CD8-positive, alpha-beta T cell (primary cell): ENCODE measurements at places on chromosomes 6 and 20. TPM values are rescaled to one million over a fixed set of nuclear protein-coding genes. Genes with fewer than 3 reads are reported as not detected.

GRCh38 chr6:140380427-140381218, 1006.2 kb upstream of the CITED2 start:
- no peak for DNase-seq

DNA sequence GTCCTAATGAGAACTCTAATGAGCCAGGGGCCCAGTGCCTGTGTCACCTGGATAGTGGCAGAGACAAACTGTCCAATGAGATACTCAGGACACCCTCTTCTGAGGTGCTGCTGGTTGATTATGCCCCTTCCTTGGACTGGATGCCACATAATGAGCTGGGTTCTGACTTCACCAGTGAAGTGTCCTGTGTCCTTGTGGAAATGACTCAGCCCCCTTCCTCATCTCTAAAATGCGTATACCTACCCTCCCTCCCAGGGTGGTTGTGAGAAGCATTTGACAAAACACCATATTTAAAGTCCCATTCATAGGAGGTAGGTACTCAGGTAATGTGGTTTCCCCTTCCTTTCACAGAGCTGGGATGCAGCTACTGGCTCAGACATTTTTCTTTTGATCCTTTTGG, 28.4 kb upstream of the RNF24 start:
- DNase-seq, result no peak

DNA sequence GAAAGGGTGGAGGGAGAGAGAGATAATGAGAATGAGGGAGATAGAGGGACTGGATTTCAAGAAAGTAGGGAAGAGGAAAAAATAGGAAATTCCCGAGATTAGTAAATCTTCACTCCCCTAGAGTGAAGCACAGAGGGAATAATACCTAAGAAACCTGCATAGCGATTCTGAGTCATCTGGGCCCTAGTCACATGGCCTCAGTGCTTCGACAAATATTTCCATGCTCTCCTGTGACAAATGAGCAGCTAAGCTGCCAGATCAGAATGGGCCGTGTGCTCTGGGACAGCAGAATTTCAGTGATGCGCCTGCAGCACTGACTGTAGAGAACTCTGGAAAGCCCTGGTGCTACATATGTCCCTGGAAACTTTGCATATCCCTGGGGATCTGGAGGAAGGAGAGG, 48.6 kb upstream of the GRIK2 start:
- no peak for DNase-seq

DNA sequence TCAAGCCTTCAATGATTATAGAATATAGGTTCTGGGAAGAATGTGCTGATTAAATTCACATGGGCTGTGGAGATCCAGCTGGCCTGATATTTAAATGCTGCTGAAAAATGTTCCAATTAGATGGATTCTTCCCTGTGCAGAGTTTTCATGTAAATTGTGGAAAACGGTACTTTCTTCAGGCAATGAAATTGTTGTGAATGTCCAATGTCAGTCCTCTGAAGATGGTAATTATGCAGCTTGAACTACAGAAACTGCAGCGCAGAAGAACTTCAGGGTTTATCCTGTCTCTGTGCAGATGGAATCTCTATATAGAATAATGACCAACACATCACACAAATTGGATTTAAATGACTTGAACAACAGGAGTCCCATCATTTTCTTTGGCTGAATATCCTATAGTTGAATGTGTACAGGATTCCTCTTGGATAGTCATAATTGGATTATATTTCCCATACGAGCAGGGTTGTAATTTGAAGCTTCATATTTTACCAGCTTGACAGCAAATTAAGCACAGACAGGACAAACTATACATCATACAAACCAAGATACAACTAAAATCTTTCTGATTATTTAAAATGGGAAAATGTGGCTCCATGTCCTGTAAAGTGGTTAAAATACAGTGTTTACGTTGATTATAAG, 82.3 kb downstream of the CAP2 start:
- no peak for DNase-seq

GRCh38 chr6:153167061-153167891, 36.2 kb upstream of the RGS17 start:
- no peak for DNase-seq

DNA sequence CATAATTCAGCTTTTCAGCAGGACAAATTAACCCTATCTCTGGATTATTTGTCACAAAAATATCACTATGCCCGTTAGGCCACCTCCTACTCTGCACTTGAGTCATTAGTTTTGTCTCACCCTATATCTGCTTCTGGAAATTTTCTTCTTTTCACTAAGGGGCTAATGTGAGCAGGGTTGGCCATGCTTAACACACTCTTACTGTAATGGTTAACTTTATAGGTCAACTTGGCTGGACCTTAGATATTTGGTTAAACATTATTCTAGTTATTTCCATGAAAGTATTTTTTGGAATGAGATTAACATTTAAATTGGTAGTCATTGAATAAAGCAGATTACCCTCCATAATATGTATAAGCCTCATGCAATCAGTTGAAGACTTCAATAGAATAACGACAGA, 394.6 kb upstream of the PTCHD4 start:
- no peak for DNase-seq

SPATA25 gene
- not detected for total RNA-seq

SCRT2 gene
- total RNA-seq, result not detected

ULBP3 gene
- 1.8 TPM for total RNA-seq

GRCh38 chr6:144075875-144076274, 19.5 kb downstream of the SF3B5 start:
- no peak for DNase-seq

DNA sequence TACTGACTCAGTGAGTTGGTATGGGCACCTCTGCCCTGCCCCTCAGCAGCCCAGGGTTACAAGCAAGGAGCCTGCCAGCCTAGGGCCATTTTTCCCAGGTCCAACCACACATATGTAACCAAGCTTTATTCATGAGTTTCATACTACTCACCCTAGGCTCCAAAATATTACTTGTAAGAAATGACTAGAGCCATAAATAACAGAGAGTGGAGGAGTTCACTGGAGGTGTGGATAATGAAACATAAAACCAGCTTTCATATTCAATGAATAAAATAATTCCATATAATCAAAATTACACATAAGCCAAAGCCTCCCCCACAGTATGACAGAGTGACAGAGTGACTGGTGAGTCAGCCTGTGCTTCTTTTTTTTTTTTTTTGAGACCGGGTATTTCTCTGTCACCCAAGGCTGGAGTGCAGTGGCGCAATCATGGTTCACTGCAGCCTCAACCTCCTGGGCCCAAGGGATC, 229.8 kb upstream of the SASH1 start:
- DNase-seq, result no peak

GRCh38 chr6:14209000-14209399, 91.4 kb downstream of the CD83 start:
- no peak for DNase-seq

HLA-DMB gene
- total RNA-seq, result 9.9 TPM

UNC5CL gene
- 2.3 TPM for total RNA-seq

ARMH2 gene
- total RNA-seq, result not detected

FRK gene
- 0.03 TPM for total RNA-seq

STMND1 gene
- total RNA-seq, result not detected

- DNase-seq, result no peak
Measured at GRCh38 chr6:16718356-16718755, 42.9 kb downstream of the ATXN1 start.

DNA sequence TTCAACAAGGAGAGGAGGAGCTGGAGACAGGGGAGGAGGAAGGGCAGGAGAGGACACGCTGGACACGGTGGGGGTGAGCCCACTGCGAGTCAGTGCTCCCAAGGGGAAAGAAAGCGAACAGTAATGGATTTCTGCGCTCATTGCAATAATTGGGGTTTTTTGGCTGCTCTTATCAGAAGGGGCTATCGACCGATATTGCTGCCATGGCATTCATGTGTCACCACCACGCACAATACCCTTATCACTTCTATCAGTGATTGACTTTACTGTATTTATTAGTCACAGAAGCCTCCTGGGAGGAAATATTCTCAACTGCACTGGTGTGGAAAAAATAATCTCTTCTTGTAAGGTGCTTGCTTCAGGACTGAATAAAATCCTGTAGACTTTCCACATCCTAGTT, 55.8 kb downstream of the CEP43 start:
- DNase-seq, result no peak

DNA sequence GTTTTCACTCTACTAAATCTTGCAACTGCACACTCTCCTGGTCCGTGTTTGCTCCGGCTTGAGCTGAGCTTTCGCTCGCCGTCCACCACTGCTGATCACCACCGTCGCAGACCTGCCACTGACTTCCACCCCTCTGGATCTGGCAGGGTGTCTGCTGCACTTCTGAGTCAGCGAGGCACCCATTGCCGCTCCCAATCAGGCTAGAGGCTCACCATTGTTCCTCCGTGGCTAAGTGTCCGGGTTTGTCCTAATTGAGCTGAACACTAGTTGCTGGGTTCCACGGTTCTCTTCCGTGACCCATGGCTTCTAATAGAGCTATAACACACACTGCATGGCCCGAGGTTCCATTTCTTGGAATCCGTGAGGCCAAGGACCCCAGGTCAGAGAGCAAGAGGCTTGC, 98.6 kb upstream of the GPR6 start:
- DNase-seq, result no peak

RNF144B gene
- 1.3 TPM for total RNA-seq

EFCAB8 gene
- 0.92 TPM for total RNA-seq

- DNase-seq, result no peak
Measured at GRCh38 chr6:41798901-41799558, 11.5 kb downstream of the TOMM6 start.

SULF2 gene
- 1.2 TPM for total RNA-seq

DNA sequence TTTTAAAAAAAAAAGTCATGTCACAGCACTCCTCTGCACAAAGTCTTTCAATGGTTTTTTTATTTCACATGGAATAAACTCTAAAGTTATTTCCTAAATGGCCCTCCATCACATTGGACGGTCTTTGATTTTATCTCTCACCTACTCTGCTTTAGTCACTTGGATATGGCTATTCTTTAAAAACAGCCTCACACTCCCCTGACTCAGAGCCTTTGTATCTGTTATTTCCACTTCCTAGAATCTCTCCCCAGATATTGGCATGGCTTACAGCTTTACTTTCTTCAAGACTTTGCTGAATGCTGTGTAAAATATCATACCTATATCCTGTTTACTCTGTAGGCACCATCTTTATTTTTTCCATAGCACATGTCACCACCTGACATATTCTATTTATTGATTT, 194.7 kb upstream of the MCHR2 start:
- no peak for DNase-seq

LRRN4 gene
- total RNA-seq, result not detected

GRCh38 chr6:108966251-108966650, 118.0 kb downstream of the ARMC2 start:
- DNase-seq, result no peak

DNA sequence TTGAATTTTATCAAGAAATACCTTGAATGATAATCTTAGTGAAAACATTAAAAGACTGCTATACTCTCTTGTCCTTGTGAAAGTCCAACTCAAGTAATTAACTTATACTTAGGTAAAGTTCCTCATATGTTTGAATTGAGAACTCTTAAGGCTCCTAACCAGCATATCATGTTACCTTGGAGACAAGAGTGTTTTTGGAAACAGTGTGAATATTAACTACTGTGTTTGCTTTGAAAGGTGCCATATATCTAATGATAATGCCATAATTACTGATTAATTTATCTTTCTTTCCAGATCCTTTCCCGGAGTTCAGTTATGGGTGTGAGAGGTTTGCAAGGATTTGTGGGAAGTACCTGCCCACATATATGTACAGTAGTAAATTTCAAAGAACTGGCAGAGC, 10.5 kb downstream of the FAM120B start:
- no peak for DNase-seq
